HFFc6 (cell line): ENCODE measurements at places on chromosomes 5 and 9. TPM values are rescaled to one million over a fixed set of nuclear protein-coding genes. Genes with fewer than 3 reads are reported as not detected.

- no peak overlapping the region for H3K4me3 ChIP-seq
- H3K36me3 ChIP-seq: no peaks in the 10 kb centered on the region; the same call in 1 of the 2 replicates
- DNase-seq: no peak
Measured at GRCh38 chr9:83433846-83434245, 104.4 kb downstream of the FRMD3 start.

DNA sequence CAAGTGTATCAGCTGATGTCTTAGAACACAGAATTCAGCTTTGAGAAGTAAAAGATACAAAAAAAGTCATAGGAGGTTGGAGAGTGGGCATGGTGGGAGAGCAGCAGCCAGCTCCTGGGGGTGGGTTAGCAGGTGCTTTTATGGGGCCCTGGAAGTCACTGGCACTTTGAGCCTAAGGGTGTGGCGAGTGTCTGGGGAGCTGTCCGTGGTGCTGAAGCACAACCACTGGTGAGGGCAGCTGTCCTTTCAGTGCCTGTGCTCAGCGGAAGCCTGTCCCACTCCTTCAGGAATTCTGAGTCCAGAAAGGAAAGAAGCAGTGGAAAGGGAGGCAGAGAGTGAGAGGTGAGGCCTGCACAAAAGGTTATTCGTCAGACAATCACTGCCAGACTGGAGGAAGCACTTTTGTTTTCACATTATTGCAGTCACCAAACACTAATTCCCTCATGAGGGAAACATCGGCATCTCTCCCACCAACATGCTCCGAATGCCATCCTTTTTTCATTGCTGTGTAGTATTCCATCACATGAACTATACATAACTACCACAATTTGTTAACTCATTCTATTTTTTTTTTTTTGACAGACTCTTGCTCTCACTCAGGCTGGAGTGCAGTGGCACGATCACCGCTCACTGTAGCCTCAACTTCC, 59.4 kb upstream of the RAPGEF1 start:
- peaks cover 57% of the 10 kb centered on the region for H3K27me3 ChIP-seq
- no peaks in the 10 kb centered on the region for H3K36me3 ChIP-seq
- DNase-seq: peak; percentile 16
- H3K27ac ChIP-seq: no peak overlapping the region
- no peaks in the 10 kb centered on the region for H3K4me1 ChIP-seq

- peak overlapping the region; percentile 57 for H3K4me3 ChIP-seq
- peak; percentile 45 for DNase-seq
- H3K27ac ChIP-seq: peak overlapping the region; percentile 25; the same call in 1 of the 2 replicates
- peaks cover 5% of the 10 kb centered on the region for H3K27me3 ChIP-seq
Measured at GRCh38 chr5:141434006-141434405, 3.7 kb downstream of the PCDHGA12 start.

- H3K27me3 ChIP-seq: peaks cover 2% of the 10 kb centered on the region; the same call in 1 of the 2 replicates
- H3K36me3 ChIP-seq: no peaks in the 10 kb centered on the region
- H3K4me3 ChIP-seq: no peak overlapping the region
Measured at GRCh38 chr5:178360222-178360925, 127.8 kb upstream of the PHYKPL start.

The PCDHB3 gene
- total RNA-seq: 0.28 to 0.57 TPM (median 0.49 TPM) in 3 replicates

DNA sequence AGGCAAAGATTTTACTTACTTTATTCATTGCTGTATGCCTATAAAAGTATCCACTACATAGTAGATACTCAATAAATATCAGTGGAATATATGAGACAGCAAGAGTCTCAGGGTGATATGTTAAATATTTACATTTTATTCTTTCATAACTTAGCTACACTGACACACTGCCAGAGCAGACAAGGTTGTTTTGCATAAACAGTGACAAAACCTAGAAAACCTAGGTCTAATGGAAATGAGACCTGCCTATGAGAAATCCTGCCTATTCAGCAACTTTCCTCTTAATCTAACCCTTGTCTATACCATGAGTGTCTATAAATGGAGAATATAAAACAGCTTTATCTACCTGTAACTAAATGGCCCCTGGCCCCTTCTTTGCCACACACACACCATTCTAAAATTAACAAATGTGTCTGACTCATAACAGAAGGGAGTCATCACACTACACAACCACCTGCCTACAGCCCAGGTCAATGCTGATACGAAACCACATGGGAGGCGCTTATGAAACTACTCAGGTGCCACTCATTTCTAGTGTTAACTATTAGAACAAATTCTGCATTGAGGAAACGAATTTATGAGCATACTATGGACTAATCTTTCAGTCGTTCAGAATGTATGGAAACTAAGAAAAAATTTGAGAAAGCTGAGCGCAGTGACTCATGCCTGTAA, 60.3 kb downstream of the UBAP2 start:
- H3K27ac ChIP-seq: no peak overlapping the region
- peaks cover 6% of the 10 kb centered on the region; the same call in 1 of the 2 replicates for H3K4me1 ChIP-seq
- no peak overlapping the region for H3K4me3 ChIP-seq
- H3K27me3 ChIP-seq: no peaks in the 10 kb centered on the region; the same call in 1 of the 2 replicates
- DNase-seq: no peak

GRCh38 chr9:115810166-115810565, 343.4 kb upstream of the PAPPA start:
- H3K36me3 ChIP-seq: no peaks in the 10 kb centered on the region
- no peak overlapping the region for H3K4me3 ChIP-seq
- H3K4me1 ChIP-seq: peaks cover 6% of the 10 kb centered on the region; the same call in 1 of the 2 replicates

DNA sequence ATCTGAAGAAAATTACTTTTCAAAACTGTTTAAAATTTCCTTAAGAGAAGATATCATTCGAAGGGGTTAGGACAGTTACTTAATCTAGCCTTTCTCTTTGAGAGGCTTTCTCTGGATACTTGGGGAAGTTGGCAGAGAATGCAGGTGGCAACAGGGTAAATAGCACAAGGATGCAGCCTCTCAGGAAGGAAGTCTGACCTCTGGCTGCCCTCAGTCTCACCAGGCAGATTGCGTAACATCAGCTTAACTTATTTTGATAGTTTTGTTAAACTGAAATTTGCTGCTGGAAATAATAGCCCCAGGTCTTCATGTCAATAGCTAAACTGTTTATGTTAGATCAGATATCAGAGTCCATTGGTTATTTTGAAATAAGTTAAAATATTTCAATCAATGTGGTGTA, 20.4 kb downstream of the CCDC192 start:
- no peaks in the 10 kb centered on the region for H3K4me1 ChIP-seq
- no peak overlapping the region for H3K4me3 ChIP-seq
- H3K36me3 ChIP-seq: no peaks in the 10 kb centered on the region
- peaks cover 16% of the 10 kb centered on the region for H3K27me3 ChIP-seq

- no peaks in the 10 kb centered on the region for H3K36me3 ChIP-seq
- H3K27me3 ChIP-seq: peaks cover 39% of the 10 kb centered on the region
- H3K4me1 ChIP-seq: no peaks in the 10 kb centered on the region; the same call in 1 of the 2 replicates
- DNase-seq: no peak
- peak overlapping the region; percentile 15 for H3K4me3 ChIP-seq
- H3K27ac ChIP-seq: no peak overlapping the region
Measured at GRCh38 chr9:126743041-126743440, 61.8 kb upstream of the ZBTB43 start.

The DBH gene
- not detected in 2 replicates for total RNA-seq

DNA sequence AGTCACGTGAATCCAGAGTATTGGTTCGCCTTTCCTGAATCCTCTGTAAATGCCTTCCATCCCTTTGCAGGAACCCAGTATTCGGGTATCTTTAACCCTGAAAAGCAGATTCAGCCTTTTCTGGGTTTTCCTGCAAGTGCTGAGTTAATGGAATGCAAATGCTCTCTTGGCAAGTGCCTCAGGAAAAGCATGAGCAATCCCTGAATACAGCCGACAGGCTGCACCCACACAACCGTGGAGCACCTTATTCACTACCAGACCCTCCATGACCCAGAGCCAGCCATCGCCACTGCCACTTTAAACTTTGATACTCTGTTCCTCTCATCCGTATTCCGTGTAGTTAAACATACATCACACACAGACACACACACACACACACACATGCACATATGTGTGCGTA, 54.4 kb downstream of the ZNF622 start:
- no peaks in the 10 kb centered on the region; the same call in 1 of the 2 replicates for H3K27me3 ChIP-seq
- H3K27ac ChIP-seq: no peak overlapping the region
- H3K36me3 ChIP-seq: no peaks in the 10 kb centered on the region
- H3K4me1 ChIP-seq: peaks cover 31% of the 10 kb centered on the region
- H3K4me3 ChIP-seq: peak overlapping the region; percentile 3; the same call in 1 of the 2 replicates
- peak; percentile 41 for DNase-seq

DNA sequence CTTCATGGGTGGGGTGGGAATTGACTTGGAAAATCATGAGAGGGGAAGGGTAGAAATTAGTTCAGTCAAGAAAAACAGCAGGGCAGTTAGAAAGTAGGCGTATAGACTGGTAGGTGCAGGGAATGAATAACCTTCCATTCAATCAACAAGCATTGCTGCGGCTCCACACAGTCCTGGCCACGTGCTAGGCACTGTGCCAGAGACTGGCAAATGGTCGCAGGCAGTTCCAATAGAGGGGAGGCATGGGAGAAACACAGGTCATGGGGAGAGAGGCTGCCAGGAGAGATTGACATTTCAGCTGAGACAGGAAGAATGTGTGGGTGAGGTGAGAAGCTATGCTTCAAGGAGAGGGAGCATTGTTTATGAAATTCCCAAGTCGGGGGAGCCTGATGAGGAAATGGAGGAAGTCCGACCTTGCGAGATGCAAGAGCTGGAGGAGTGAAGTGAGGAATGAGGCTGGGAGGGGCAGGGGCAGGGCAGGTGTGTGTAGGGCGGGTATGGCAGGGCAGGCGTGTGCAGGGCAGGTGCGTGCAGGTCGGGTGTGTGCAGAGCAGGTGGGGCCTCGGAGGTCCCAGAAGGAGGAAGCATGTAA, 54.4 kb upstream of the PPARGC1B start:
- H3K36me3 ChIP-seq: no peaks in the 10 kb centered on the region
- H3K27me3 ChIP-seq: peaks cover 42% of the 10 kb centered on the region
- no peak overlapping the region for H3K4me3 ChIP-seq
- no peak overlapping the region for H3K27ac ChIP-seq

The GRXCR2 gene
- not detected in 3 replicates for total RNA-seq

DNA sequence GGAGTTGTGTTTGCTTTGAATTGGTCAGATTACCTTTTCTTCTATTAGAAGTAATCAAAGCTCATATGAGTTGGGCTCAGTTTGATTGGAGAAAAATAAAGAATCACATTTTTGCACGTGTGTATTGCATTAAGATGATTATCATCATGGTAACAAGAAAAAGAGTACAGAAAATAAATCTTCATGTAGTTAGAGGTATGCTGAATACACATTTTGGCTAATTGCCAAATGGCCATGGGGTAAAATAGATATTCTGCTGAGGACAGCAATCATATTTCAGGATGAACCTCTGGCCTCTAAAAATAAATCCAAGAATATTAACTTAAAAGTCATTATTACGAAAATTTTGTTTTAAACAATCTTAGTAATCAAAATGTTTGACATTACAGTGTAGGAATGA, 38.9 kb upstream of the GNAQ start:
- H3K4me1 ChIP-seq: peaks cover 8% of the 10 kb centered on the region
- peaks cover 14% of the 10 kb centered on the region for H3K27me3 ChIP-seq
- no peak overlapping the region for H3K27ac ChIP-seq
- no peaks in the 10 kb centered on the region for H3K36me3 ChIP-seq
- no peak for DNase-seq

DNA sequence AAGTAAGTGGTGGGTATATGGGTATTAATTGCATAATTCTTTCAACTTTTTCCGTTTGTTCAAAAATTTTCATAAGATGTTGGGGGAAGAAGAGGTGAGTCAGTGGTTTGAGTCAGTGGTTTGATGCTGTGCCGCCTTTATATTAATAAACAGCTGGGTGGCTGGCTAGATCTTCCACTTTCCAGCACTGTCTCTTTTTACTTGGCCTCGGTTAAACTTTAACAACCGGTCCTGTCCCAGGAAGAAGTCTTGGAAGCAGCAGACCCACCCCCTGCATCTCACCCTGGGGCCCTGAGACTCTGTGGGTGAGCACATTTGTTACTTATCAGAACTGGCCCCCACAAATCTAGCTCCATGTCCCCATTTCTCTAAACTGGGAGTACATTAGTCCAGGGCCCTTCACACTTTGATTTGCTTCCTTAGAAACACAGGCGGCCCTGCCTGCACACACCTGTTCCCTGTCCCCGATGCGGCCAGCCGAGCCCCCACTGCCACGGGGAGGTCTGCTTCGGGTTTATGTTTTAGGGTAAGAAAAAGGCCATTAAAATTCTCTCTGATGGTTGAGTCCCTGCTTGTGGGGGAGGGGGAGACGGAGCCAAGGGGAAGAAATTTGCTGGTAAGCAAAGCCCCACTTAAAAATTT, 90.7 kb downstream of the PTCH1 start:
- no peaks in the 10 kb centered on the region; the same call in none of the 2 replicates for H3K27me3 ChIP-seq
- peaks cover 9% of the 10 kb centered on the region; the same call in 1 of the 2 replicates for H3K4me1 ChIP-seq
- peak overlapping the region; percentile 46; the same call in 1 of the 2 replicates for H3K4me3 ChIP-seq
- H3K36me3 ChIP-seq: peaks cover 18% of the 10 kb centered on the region
- no peak for DNase-seq
- no peak overlapping the region for H3K27ac ChIP-seq

- no peak overlapping the region for H3K4me3 ChIP-seq
- H3K27me3 ChIP-seq: peaks cover 6% of the 10 kb centered on the region; the same call in 1 of the 2 replicates
- DNase-seq: no peak
Measured at GRCh38 chr9:138112791-138113600, 235.4 kb downstream of the CACNA1B start.

DNA sequence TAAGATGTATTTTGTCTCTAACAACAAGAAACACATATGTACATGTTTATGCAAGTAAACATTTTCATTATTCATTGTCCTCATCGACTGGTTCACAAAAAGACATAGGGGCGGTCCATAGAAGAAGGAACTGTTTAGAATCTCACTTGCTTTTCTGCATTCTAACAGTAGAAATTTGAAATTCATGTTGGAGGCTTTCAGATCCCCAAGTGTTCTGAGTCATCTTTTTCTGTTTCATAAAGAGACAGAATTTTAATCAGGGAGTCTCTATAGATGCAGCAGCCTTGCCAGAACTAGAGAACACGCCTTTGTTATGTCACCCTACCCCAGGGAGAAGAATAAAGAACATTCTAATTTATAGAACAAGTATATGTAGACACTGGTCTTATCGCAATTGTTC, 324.3 kb downstream of the GABRG2 start:
- no peak overlapping the region for H3K27ac ChIP-seq
- no peaks in the 10 kb centered on the region for H3K4me1 ChIP-seq
- no peaks in the 10 kb centered on the region for H3K27me3 ChIP-seq
- H3K4me3 ChIP-seq: no peak overlapping the region
- DNase-seq: no peak

- peaks cover 20% of the 10 kb centered on the region for H3K27me3 ChIP-seq
- DNase-seq: peak; percentile 71
- no peak overlapping the region; the same call in 1 of the 2 replicates for H3K4me3 ChIP-seq
- H3K27ac ChIP-seq: peak overlapping the region; percentile 82
- peaks cover 34% of the 10 kb centered on the region for H3K36me3 ChIP-seq
Measured at GRCh38 chr5:98796197-98796972, 22.9 kb downstream of the RGMB start.

The SLC28A3 gene
- total RNA-seq: 0.43 and 0.52 TPM in 2 replicates
